ENCODE measurements at places on chromosomes 12 and 14.

DNA sequence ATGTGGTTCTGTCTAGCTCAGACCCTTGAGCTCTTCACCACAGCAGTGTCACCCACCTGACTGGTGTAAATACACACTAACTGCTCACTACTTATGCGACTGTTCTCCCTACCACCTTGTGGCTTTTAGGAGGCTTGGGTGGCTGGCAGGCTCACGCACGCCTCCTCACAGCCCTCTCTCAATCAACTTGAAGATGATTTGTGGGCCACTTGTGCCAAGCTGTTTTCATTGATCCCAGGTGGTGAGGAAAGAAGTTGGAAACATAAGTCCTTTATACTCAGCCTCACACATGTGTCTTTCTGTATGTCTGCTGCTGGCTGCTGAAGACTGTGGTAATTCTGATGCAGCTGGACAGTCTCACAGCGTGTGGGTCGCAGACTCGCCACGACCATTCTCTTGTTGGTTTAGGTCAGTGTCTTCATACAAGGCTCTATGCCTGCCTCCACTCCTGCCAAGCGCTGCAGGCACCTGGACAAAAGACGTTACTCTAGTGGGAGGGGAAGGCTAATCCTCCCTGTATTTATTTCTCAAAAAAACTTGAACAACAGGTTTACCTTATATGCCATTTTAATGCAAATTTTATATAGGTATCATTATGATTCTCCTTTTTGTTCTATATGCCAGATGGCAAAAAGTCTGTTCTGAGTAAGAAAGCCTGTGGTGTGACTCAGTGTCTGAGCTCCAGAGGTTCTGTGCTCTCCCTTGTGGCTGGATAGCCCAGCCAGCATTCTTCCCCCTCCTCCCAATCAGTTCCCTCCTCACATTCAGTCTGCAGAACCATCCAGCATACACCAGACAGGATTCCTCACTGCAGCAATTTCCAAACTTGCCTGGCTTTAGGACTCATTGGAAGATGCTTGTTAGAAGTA is 115.6 kb downstream of the DIP2B start:
- DNase-seq: no peak

DNA sequence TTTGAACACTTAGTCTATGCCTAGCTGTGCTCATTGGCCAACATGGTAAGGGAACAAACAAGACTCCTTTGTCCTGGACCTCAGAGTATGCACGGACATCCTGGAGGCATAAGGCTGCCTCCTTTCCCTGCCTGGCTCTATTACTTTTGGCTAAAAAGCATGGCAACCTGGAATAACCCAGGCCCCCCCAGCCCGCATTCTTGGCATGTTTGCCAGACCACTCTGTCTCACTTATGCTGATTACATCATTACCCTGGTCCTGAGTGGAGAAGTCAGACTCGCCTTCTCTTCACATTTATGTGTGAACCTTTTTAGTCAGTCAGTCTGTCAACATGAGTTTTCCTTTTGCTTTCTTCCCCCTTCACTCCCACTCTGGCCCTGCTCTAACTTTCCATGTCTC is 58.0 kb upstream of the ELK3 start:
- no peak for DNase-seq

DNA sequence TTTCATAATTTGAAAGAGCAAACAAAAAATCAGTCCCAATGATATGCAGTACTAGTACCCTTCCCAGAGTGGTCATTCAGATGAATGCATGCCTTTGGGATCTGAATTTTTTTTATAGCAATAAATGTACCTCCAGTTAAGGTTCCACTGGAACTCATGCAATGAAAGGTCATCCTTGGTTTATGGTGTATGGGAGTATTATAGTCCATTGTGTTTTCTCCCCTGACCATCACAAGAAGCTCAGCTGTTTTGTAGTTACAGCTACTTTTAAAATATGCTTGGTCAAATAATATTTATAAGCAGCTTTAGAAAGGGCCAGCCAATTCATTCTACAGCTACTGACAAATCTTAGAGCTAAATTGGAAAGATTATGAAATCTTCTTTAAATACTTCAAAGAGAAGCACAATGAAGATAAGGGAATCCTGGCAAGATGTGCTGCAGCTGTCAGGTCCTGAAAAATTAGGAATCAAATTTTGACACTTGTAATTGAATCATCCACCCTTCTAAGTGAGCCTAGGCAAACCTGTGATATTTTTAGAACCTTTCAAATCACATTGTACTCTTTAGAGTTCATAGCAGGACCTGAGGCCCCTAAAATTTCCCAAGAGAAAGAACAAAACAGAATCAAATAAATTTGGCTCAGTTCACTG is 46.5 kb downstream of the IFT81 start:
- DNase-seq: no peak

DNA sequence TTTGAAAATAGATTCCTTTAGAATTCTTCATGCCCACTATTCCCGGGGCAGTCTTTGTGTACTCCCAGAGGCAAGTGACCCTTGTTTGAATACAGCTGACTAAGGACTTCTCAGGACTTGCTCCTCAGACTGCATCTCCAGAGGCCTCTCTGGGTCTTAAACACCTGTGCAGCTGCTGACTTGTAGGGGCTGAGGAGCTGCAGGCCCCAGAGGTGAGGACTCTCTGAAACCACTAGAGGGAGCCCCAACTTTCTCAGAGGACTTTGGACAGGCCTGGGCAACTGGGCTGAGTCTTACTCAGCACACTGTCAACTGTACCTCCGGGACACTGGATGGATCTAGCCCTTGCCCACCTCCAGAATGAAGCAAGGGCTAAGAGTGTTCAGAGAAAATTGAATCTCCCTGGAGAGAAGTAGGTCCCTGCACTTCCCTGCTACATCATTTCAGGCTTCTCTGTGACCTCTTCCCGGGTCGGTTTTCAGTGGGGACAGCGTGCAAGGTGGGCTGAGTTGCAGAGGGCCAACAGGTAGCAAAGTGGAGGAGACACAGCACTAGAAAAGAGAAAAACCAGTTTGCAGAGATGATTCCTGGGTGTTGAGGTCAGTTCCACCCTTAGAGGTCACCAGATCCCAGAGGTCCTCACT is 164.6 kb downstream of the TMEM117 start:
- no peak for DNase-seq

DNA sequence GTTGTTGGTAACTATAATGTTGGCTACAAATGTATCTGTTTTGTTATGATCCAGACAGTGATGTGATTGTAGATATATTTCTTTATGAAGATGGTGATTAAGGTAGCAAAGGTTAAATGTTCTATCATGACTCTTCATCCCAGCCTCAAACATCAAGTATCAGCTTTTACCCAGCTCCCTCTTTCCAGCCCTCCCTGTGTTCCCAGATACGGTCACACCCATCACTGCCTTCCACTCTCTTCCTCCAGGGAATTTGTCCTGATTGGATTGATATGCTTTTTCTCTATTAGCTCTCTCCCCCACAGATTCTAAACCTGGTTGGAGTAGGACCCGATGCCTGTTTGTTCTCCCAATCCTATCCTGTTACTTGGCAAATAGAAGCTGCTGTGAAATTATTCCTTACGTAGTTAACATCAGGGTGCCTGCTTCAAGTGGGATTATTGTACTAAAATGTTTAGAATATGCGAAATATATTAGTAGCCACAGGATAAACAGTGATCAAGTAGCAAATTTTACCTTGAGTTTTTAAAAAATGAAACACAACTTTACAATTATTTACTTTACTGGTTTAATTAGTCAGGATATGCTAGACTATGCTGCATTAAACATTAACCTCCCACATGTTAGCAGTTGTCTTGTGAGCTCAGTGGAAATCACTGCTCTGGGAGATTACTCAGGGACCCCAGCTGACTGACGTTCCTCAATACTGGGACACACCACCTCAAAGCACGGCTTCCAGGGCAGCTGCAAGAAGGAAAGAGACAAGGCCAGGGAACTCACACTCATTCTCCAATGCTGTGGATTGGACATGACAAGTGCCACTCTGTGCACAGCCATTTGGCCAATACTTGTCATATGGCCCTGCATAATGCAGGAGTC is 165.3 kb downstream of the ALX1 start:
- no peak for DNase-seq

- DNase-seq: no peak
Measured at GRCh38 chr14:67853715-67854114, 34.1 kb downstream of the RAD51B start.

DNA sequence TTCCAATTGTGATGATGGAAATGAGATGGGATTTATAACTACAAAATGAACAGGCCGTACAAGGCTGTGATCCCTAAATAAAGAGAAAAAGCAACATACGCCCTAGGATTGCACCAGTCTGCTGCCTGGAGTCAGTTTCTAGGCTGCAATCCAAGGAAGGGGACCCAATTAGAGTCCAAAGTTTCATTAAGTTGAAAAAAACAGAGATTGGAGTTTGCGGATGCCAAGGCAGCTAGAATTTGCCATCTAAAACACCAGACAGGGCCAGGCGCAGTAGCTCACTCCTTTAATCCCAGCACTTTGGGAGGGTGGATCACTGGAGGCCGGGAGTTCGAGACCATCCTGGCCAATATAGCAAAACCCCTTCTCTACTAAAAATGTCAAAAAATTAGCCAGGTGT is 661.0 kb downstream of the RPS29 start:
- no peak for DNase-seq

GRCh38 chr12:90741611-90742010 is 213.4 kb downstream of the CCER1 start:
- no peak for DNase-seq

DNA sequence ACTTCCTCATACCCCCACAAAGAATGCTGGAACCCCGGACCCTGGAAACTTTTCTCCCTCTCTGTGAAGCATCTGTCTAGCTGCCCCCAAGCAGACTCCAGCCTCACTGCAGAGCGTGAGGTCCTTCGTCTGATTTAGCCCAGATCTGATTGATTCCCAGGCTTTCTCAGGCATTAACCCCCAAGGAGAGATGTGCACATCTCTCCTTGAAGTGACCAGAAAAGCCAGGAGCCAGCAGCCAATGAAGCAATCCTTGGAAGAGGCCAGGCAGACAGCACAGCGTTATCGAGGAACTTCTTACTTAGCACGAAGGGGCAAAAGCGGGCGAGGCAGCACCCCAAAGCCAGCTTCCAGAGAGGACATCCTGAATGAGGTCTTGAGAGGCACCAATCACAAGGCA is 100.7 kb downstream of the ZFP36L1 start:
- no peak for DNase-seq

DNA sequence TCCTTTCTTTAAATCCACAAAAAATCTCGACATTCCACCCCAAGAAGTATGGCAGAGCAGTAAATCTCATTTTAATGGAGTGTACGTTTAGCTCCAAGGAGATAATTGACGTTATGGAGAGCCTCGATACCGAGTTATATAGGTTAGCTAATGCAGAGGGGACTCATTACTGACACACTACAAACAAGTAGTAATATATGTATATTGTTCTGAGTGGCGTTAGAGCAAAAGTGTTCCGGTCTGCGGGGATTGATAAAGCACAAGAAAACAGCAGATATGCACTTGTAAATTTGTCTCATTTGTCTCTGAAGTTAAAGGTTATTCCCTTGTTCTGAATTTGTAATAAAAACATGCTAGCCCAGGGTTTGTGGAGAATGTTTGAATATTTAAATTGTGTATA is 84.1 kb downstream of the BCL11B start:
- no peak for DNase-seq

GRCh38 chr12:132089407-132089910 is 54.7 kb downstream of the DDX51 start:
- no peak for DNase-seq

- no peak for DNase-seq
Measured at GRCh38 chr12:61823102-61823501, 437.1 kb upstream of the USP15 start.

Measured in Right ventricle myocardium superior (tissue), 1 donor.